ENCODE measurements at places on chromosomes 12 and 14.

DNA sequence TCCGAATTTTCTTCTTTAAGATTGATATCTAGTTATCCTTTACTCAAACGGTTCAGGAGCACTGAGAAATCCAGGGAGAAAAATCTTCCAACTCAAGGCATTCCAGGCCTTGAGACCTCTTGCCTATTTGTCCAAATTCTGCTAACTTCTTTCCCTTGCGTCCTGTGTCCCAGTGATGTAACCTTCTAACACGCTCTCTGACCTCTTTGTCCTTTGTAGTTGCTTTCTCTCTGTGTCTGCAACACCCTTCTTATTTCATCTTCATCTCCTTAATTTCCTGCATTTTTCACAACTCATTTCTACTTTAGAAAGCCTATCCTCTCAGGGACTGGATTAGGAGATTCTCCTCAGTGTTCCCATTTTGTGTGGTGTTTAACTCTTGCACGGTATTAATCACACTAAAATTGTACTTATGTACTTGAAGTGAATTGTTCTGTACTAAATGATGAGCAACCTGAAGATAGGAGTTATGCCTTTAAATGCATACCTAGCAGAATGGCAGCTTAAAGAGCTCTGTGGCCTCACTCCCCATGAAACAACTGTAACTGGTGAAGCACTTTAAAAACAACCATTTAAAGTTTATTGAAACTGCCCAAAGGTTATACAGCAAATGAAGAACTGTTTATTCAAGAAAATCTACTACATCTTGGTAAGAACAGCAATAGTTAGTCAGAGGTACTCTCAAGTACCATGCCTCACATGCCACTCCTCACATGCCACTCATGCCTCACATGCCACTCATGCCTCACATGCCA is 7.4 kb upstream of the SNAPC1 start:
- no peak for DNase-seq

DNA sequence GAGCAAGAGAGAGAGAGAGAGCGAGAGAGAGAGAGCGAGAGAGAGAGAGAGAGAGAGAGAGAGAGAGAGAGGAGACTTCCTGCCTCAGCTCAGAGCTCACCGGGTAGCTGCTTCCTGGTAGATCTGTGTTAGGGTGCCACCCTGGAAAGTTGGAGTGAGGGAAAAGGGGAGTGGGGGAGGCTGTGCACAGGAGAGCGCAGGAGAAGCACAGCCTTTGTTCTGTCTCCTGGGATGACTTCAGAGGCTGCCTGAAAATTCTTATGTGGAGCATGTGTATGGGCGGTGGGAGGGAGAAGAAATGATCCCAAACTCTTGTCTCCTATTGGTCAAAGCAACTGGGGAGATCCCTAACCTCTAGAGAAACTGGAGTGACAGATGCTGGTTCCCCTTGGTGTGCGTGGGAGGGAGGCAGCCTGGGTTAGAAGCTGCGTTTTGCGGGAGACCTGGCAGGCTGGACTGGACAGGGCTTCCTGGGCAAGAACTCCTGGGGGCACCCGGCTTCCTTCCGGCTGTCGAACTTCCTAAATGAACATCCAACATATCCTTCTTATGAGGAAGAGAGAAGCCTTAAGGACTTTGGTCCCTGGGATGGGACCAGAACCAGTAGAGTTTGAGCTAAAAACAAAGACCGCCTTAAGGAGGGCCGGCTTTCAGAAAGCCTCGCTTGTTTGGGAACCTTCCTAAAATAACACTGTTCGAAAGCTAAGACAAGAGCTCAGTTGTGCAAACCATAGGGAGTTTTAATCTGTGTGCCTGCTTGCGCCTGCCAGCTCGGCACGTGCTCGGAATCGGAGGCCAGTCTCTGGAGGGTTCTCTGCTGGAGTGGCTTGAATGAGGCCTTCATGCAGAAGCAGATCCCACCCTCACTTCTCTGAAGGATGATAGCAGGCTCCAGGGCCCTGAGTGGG is 30.4 kb upstream of the BEGAIN start:
- DNase-seq, result no peak

DNA sequence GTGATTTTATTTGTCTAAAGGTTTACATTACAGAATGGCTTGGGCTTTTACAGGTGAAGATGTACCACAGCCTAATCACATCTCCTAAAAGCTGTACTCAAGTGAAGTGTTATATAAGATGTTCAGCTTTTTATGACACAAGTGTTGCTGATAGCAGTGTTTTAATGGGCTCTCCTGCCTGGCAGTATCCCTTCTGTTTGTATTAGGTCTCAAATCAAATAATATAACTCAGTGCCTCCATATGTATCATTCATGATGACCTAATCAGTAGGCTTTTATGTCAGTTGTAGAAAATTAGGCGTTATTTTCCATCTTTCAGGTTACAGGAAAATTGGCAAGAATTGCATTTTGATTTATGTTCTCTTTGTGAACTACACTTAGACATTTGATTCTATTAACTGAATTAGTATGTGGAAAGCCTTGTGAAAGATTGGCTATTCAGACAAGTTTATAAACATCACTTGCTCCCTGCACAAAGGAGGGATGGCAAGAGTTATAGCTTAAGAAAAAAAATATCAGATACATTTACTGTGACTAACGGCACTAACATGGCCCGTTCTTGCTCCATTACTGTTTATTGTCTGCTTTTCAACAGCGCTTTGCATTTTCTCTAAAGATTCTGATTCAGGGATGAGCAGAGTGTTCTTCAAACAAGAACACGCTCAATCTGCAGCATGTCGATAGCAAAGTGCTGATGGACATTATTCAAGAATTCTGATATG is 143.7 kb upstream of the DIO2 start:
- DNase-seq, result no peak

GRCh38 chr14:90715993-90716392 is 100.2 kb downstream of the TTC7B start:
- DNase-seq, result no peak

DNA sequence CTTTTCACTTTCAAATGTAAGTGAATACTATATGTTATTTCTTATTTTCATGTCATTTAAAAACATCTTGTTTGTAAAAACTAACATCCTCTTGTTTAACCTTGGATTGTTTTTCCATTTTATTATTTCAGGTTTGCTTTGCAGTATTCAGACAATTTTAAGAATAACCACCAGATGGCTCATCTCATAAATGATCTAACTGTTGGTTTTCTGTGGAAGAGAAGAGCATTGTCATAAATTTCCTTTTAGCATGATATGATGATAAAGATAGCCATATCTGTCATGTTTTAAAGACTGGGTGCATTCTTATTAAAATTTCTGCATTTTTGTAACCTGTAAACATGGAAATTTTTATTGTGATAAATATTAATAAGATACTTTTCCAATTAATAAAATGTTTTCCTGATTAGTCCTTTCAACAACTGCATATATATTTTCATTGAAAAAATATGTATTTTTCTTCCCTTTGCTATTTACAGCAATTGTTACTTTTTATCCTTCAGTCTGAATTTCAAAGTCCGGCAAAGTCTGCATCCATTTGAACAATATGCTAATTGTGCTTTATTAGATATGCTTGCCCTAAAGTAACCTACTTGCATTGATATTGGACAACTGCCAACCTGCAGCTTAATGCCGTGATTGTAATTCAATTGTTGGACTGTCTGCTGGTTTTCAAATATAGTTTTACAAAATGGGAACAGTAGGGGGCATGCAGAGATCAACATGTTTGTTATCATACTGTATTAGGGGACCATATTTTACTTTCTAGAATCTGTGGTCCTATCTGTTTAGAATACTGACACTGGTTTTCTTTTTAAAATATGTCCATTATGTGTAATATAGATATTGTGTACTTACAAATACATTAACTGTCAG is 163.4 kb downstream of the GARIN6 start:
- DNase-seq, result no peak

- DNase-seq, result no peak
These were observed 114.0 kb upstream of the KRAS start for GRCh38 chr12:25364529-25365339.
